ENCODE measurements at places on chromosomes 16 and 17.

DNA sequence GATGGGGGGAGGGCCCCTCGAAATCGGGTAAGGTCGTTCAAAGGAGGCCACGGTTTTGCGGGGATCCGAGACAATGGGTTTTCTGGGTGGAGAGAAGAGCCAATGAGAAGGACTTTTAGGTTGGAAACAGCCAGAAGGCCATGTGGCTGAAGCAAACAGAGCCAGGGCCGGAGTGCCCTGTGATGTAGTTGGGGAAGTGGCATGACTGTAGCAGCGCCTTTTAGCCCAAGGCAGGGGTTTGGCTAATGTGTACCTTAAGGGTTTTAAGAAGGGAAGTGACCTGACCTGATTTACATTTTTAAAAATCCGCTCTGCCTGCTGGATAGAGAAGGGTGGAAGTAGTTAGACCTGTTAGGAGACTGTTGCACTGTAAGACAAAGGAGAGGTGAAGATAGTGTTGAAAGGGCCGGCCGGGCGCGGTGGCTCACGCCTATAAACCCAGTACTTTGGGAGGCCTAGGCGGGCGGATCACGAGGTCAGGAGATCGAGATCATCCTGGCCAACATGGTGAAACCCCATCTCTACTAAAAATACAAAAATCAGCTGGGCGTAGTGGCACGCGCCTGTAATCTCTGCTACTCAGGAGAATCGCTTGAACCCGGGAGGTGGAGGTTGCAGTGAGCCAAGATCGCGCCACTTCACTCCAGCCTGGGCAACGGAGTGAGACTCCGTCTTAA lies 1.0 kb downstream of the LYRM1 start:
- no peak for DNase-seq

- no peak for DNase-seq
These were observed 536.9 kb upstream of the CDH11 start for GRCh38 chr16:65658787-65659220.

GRCh38 chr17:10247810-10248209 lies 49.4 kb upstream of the GAS7 start:
- DNase-seq, result no peak

DNA sequence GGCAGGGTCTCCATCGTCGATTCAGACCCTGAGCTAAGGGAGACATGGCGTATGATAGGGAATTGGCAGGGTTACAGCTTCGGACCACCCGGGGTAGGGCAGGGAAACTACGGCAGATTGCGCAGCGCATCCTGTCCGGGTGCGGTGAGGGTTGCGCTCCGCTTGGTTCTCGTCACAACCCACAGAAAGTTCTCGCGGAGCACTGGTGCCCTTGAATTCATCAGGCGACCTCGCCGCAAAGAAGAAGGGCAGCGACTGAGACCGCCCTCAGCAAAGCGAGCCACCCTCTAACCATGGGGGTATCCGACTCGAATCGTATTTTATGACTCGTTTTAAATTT lies 1.2 kb downstream of the HS3ST3B1 start:
- peak; percentile 60 for DNase-seq

DNA sequence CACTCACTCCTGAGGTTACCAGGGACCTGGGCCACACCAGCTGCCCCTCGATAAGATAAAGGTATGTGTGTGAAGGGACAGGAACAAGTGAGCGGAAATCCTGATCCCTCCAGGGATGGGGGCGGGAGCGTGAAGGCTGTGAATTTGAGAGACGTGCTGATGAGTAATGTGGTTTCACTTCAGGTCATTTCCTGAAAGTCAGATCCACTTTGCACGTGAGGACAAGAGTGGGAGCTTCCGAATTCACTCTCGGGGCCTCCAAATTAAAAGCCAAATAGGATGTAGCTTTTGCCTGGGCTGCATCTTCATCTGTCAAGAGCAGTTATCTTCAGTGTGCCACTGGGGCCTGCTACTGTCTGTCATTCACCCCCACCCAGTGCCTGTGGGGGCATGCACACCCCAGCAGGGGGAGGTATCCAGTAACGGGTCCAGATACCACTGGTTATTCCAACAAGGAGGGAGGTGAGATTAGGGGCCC lies 87.4 kb upstream of the LHX1 start:
- peak; percentile 49 for DNase-seq

DNA sequence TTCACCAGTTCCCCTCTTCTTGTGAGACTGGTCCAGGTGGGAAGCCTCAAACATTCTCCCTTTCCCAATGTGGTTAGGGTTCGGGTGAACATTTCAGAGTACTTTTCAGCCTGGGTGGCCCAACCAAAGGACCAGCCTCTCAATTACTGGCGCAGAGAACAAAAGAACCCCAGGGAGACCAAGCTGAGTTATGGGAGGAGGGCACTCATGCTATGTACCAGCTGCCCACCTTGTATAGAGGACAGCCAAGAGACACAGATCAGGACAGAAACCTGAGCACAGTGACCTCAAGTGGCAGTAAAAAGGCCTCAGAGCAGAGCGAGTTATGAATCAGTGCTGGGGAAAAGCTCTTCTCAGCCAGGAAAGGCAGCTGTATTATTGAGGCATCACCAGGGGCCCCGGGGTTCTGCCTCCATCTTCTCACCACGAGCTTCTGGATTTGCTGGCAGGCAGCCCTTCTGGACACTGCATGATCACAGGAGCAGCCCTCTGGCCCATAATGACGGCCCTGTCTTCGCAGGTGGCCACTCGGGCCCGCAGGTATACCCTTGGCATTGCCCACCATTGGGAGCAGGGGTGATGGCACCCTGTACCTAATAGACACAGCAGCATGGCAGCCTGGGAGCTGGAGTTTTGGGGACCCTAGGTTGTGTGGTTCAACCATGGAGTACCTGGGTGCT lies 3.8 kb downstream of the G6PC3 start:
- no peak for DNase-seq

DNA sequence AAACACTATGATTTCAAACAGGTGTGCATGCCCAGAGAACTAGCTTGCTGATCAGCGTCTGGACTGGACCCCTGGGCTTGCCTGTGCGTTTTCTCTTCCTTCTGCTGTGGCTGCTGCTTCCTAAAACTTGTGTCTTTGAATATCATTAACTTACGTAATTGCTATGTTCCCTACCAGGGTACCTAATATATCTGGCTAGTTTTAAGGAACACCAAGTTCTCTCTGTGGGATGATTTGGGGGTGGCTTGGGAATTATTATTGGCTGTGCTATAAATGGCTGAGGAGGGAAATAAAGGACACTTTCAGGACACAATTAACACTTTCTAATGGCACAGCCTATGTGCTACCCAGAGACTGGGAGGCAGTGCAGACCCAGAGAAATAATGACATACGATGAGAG lies 606.0 kb upstream of the RBFOX1 start:
- DNase-seq, result no peak

GRCh38 chr16:30377050-30377811 lies 2.6 kb downstream of the MYL11 start:
- DNase-seq, result peak; percentile 49

DNA sequence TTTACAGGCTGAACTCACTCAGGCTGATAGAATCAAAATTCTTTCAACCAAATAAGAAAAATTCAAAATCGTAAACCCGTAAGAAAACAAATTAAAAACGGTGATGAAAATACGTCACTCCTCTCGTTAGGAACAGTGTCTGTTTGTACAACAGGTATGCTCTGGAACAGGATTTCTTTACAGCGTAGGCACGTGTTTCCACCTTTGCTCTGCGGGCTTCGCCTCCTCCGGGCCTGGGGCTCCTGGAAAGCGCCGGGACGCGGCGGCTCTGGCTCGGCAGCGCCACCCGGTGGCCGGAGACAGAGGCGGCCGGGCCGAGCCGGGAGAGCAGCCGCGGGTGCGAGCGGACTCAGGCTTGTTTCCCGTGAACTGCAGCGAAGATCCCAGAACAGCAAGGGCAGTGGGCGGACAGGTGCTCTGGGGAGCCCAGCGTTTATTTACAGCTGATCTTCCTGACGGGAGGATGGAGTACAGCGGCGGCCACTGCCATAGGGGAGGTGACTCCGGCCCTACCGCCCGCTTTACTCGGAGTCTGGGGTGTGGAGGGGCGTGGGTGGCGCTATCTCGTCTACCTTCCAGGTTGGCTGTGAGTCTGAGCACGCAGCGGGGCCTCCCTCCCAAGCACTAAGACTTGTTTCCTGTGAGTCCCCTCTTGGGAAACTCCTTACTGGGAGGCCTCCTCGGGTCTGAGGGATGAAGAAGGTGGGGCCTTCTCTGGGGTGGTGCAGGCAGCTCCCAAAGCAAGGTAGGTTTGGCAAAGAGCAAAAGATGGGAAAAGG lies 40.5 kb upstream of the ATP2A3 start:
- DNase-seq, result no peak

GRCh38 chr17:81712468-81713003 lies 452 bp downstream of the SLC25A10 start:
- peak; percentile 84 for DNase-seq

GRCh38 chr17:71741836-71742235 lies 379.0 kb upstream of the SOX9 start:
- DNase-seq, result no peak

DNA sequence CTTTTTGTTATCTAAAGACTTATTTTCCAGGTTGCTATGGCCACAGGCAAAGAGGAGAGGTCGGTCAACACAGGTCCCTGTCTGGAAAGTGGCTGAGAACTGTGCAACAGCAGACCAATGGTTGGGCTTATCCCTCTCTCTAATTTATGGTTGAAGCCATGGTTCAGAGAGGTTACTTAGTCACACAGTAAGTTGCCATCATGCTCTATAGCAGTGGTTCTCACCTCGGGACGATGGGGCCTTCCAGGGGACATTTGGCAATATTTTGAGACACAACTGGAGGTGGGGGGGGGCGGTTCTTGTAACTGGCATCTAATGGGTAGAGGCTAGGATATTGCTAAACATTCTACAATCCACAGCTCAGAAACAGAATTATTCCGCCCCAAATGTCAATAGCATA lies 842 bp upstream of the LDAF1 start:
- DNase-seq, result no peak

- DNase-seq, result no peak
These were observed 19.6 kb upstream of the EFCAB13 start for GRCh38 chr17:47304186-47304585.

DNA sequence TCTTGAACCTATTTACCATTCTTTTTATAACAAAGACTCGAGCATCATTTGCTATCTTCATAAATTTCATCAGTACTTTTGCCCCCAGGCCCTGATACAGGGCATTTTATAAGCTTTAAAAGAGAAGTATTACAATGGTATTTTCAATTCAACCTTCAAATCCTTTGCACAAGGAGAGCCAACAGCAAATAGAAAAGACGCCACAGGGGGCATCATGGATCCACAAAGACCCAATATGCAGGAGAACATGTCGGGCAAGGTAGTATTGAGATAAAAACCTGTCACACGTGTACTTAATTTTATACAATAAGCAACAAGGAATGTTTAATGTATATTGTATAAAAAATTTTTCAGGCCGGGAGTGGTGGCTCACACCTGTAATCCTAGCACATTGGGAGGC lies 10.2 kb downstream of the MAP3K14 start:
- no peak for DNase-seq
